ENCODE measurements at places on chromosomes 7 and 10.
A peak's percentile ranks its signal among the peaks of the same experiment; 100 is the strongest.

DNA sequence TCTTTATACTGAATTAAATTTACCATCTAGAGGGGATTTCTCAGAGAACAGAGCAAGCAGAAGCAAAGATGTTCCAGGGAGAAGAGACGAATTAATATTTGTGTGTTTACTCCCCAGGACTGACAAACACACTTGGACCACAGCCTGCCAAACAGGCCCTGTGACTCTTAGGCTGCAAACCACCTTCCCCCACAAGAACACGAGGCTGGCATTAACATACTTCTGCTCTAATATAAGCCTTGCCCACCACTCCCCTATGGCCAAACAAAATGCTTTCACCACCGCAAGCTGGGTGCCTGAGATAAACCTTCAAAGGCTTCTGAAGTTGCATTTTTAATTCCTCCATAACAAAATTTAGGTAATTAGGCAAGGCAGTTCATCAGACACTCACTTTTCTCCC lies 88.4 kb downstream of the FGFR2 start:
- DNase-seq, result no peak

DNA sequence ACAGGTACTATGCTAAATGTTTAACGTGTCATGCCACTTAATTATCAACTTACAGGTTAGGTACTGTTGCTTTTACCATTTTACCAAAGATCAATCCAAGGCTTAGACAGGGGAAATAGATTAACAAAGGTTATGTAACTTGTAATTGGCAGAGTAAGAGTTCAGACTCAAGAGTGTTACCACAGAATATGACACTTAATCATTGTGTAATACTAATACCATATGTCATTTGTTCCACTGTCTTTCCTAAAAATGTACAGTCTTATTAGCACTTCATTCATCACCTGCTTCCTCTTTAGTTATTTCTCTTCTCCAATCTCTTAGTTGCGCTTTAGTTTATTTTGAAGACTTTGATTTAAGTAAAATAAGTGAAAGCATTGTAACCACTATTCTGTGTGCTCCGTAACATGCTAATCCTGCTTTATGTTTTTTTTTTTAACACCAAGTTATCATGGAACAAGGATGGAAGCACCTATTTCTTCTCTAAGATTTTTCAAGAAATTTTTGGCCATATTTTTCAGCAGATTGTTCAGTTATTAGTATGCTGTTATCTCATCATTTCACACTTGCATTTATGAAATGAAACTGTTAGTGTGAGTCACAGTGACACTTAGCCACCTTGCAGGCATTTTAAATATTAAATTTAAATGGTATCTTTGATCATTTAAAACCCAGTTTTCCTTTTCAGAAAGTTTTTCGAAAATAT lies 197.3 kb downstream of the PHF14 start:
- DNase-seq, result no peak

DNA sequence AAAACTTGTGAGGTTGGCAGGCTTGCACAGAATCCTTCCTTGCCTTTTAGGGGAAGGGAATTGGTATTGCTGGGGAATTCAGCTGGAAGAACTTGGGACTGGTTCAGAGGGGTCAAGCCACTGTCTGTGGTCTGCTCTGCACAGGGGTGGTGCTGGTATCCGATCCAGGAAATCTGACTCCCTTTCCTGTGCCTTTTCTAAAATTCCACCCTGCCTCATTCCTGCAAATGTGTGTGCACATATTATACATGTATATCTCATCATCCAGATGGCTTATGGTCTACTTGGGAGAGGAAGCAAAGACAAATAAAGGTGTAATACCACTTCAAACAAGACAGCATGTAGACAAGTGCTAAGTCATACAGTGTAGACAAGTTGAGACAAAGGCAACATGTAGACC lies 14.3 kb downstream of the UBTD1 start:
- no peak for DNase-seq

DNA sequence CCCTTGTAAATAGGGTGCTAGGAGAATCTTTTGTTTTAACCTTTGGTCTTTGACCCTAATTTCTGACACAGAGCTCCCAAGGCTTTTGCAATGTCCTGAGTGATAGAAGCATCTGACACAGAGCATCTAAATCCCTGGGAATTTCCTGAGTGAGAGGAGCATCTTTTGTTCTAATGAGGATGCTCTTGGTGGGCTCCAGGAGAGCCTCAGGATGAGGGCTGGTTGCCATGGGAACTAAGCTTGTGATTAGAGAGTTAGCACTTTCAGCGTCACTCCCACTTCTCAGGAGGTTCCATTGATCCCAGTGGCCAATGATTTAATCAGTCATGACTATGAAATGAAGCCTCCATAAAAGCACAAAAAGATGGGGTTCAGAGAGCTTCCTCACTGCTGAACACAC lies 264.8 kb downstream of the KIF20B start:
- no peak for DNase-seq

DNA sequence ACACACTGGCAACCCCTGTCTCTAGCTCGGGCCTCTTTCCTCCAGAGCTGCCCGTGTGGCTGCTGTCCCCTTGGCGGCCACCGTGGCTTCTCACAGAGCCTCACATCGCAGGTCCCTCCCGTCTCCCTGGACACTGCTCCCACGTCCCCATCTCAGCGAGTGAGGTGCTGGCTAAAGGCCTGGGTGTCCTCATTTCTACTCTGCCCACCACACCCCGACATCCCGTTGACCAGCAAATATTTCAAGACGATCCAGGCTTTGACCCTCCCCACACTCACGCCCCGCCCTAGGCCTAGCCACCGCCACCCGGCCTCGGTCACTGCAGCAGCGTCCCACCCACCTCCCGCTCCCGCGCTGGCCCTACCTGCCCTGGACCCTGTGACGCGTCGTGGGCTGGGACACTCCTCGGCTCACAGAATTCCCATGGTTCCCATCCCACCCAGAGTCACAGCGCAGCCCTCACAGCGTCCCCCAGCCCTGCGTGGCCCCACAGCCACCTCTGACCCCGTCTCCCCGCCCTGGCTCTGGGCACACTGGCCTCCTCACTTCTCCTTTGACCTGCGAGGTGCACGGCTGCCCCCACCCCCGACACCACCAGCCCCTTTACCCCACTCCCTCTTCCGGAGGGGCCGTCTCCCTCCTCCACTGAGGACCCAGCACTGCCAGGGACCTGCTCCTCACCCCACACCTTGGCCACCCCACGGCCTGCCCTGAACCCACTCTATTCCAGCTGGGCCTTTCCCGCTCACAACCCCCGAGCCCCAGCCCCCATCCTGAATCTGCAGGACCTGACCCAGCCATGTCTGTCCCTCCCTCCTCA lies 6.9 kb downstream of the ADAP1 start:
- DNase-seq, result no peak

- no peak for DNase-seq
These were observed 83.1 kb upstream of the SORCS3 start for GRCh38 chr10:104557966-104558365.

DNA sequence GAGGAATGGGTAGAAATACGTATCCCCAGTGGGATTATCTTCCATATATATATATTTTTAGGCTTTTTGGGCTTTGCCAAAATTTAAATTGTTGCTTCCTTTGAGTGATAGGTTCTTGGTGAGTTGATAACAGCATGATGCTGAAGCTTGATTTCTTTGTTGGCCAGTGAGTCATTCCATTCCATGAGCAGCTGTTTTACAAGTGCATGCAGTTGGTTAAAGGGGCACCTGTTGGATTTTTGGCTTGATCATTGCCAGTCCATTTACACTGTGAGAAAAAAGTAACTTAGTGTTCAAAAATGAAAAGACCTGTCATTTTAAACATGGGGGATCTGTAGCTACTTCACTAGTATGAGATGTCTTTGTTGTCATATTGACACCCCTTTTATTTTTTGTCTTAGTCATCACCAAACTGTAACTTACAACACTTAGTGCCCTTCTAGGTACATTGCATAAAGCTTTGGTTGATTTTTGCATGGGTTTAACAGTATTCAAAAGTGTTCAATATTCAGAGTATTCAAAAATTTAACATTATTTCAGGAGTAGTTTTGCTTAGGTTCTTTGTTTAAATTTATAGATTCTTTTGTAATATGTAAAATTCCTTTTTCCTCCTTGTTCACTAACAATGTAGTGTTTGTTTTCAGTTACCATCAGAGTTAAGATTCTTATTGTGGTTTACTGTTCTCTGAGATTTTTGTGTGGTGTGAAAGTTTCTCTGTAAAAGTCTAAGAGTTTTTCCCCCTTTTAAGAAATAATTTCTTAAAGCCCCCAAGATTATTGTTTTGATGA lies 8.8 kb downstream of the AKAP9 start:
- DNase-seq, result no peak

DNA sequence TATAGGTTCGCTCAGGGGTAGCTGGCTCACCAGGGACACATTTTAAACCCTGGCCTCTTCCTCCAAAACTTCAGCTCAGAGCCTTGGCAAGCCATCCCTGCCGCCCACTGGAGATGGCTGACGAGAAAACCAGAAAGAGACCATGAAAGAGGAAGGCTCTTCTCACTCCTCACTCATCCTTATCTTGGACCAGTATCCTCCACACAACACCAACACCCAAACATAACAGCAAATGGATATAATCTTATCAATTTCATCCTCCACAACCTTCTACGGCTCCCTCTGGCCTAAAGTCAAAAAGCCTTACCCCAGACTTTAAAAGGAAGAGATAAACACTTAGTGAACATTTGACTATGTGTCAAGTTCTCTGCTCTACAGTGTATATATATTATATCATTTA lies 26.9 kb downstream of the DLG5 start:
- DNase-seq, result no peak

DNA sequence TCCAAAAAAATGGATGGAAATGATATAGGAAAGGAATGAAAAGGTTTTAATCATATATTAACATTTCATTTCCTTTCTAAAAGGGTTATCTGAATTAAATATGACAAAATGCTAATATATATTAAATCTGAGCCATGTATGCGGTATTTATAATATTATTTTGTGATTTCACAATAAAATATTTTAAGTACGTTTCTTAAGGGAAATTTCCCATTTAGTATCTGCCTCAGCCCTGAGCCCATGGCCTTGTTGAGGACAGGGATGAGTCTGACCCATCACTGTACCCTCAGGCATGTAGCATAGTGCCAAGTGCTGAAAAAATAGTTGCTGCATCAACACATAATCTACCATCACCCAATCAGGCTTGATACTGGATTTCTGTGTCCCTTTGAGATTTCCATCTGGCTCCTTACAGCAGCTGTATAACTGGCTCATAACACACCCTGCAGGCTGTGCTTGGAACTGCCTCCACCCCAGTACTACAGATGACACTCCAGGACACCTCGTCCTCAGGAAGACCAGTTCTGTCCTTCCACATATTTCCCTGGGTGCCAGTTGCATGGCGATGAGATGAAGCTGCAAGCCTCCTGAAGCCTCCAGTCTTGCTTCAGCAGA lies 59.4 kb upstream of the ASAH2 start:
- peak; percentile 4 for DNase-seq

DNA sequence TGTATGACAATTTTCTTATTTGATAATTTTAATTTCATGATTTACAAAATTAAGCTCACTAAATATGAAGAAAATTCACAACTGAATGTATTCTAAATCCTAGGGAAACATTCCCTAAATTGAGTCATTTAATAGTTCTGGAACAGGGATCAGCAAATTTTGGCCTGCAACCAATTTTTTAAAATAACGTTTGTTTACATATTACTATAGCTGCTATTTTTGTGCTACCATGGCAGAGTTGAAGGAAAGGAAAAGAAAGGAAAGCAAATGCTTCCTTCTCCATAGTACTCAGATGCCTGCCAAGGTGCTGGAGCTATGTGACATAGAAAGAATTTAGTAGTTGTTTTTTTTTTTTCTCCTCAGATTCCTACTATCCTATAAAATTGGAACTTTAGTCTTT lies 1307.7 kb upstream of the LRRTM3 start:
- DNase-seq, result no peak

- DNase-seq, result no peak
These were observed 127.1 kb downstream of the CREB5 start for GRCh38 chr7:28539289-28539981.

- no peak for DNase-seq
These were observed 60.7 kb downstream of the VCL start for GRCh38 chr10:74058658-74059057.

- no peak for DNase-seq
These were observed 15.7 kb downstream of the TMEM72 start for GRCh38 chr10:44926751-44927351.

- DNase-seq, result no peak
These were observed 219.7 kb upstream of the ZMIZ1 start for GRCh38 chr10:78849115-78849514.

GRCh38 chr7:110975486-110975885 lies 115.4 kb upstream of the LRRN3 start:
- DNase-seq, result no peak

- DNase-seq, result no peak
These were observed 23.6 kb upstream of the ADCYAP1R1 start for GRCh38 chr7:31028417-31028992.
